Lung (tissue), 17 donors: ENCODE measurements at places on chromosomes 2 and 18. TPM values are rescaled to one million over a fixed set of nuclear protein-coding genes. Genes with fewer than 3 reads are reported as not detected.

The LYPD6 gene
- 0.17 TPM for polyA plus RNA-seq

The AQP12B gene
- polyA plus RNA-seq: not detected

The EXOC6B gene
- 3.3 TPM for polyA plus RNA-seq

The FN1 gene
- polyA plus RNA-seq: 339 TPM

The CYB5A gene
- 853 TPM for polyA plus RNA-seq

The GCKR gene
- 0.73 TPM for polyA plus RNA-seq

The CXCR4 gene
- polyA plus RNA-seq: 17.5 TPM

The HOXD1 gene
- 0.90 TPM for polyA plus RNA-seq

- DNase-seq: no peak
Measured at GRCh38 chr18:42137693-42138375, 182.8 kb downstream of the PIK3C3 start.

DNA sequence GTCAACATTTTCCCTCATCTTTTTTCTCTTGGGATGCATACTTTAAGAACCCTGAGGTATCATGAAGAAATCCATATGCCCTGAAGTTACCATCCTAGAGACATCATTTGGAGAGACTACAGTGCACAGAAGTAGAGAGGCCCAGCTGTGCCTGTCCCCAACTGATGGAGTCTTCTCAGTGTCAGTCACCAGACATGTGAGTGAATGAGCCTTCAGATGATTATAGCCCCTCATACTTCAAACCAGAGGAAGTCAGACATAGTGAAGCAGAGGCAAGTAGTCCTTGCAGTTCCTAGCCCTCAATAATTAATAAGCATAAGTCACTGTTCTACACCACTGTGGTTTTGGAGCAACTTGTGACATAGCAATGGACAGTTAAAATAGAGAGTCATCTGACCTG is 194.4 kb upstream of the ITGA4 start:
- DNase-seq: no peak

DNA sequence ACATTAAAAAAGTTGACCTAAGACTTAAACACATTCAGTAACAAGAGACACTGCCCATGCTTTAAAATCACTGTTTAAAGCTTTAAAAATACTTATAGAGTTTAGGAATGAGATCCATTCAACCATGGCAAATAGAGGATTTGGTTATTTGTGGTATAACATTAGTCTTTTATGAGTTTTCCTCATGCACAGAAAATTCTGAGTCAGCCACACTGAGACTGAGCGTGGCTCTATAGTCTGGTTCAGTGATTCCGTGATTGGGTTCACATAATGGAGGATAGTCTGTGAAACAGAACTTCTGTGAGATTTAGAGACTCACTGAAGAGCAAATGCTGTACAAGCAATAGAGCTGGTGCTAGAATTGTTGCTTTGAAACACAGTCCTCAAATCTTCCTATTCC is 1502.4 kb upstream of the PIK3C3 start:
- DNase-seq: no peak

- DNase-seq: no peak
Measured at GRCh38 chr2:174120346-174120745, 128.0 kb downstream of the OLA1 start.

GRCh38 chr2:45345331-45346234 is 265.5 kb downstream of the SRBD1 start:
- no peak for DNase-seq

GRCh38 chr2:241892299-241893137 is 23.0 kb downstream of the RTP5 start:
- no peak for DNase-seq

DNA sequence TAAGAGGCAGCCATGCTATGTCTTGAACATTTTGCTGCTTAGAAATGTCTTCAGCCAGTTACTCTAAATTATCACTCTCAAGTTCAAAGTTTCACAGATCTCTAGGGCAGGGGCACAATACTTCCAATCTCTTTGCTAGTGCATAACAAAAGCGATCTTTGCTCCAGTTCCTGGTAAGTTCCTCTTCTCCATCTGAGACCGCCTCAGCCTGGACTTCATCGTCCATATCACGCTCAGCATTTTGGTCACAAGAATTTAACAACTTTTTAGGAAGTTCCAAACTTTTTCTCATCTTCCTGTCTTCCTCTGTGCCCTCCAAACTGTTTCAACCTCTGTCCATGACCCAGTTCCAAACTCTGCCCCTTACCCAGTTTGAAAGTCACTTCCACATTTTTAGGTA is 8.8 kb upstream of the SLC35F5 start:
- DNase-seq: no peak

DNA sequence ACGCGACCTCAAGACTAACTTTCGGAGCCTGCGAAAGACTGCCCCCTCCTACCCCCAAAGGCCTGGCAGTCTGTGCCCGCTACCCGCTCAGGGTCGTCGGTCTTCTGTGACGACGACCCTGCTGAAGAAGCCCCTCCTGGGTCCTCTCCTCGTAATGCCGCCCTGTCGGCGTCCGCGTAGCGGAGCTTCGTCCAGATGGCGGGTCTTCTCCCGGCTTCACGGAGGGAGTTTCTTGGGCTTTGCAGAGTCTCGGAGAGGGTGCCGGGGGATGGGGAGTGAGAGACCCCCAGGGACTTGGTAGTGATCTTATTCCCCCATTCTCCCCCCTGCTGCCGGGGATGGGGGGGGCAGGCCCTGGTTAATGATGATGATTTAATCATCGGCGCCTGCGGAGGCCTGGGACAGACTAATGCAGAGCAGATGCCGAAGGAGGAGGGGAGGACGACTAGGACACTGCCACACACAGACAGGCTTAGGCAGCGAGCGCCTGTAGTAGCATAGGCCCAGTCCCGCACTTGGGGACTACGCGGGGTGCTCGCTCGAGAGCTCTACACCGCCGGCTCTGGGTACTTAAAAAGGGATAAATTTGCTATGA is 528 bp upstream of the PCGF1 start:
- DNase-seq: peak; percentile 44

GRCh38 chr18:58412844-58413666 is 215.8 kb downstream of the ALPK2 start:
- DNase-seq: no peak

DNA sequence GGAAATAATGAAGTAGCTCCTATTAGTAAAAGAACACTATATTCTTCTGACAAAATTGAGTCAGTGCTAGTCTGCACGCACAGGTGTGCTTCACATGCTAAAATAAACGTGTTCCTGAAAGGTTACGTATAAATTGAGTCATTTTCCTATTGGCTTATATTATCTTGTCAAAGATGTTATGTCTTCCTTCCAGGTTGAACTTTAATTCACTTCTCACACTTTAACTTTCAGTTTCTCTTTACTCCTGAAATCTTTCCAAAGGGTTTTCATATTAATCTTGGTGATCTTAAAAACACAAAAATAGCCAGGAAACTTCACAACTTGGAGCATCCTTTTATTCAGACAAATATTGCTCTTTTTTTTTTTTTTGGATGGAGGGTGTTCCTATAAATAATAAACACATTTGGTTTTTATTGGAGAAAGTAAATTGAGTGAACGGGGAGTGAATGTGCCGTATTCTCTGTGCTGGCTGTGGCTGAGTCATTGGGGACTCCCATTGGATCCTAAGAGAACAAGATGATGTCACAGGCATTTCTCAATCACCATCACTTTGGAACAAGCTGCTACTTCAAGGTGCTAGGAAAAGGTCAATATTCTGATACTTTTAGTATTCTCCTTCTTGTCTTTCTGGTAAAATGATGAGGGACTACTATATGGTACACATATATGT is 150.2 kb upstream of the SPATS2L start:
- peak; percentile 23 for DNase-seq

DNA sequence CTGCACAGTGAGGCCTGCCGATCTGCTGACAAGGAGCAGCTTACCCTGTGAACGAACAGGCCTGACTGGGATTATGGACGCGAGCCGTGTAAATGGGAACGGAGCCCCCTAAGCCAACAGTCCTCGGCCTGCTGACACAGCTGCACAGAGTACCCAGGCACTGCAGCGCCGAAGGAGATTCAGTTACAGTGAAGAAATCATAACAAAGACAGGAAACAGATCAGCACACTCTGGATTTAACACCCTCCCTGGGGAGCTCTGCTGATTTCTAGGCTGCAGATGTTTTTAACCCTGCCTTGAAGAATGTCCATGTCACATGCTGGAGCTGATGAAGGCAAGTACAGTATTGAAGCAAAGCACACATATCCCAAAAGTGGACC is 43.4 kb downstream of the COLEC12 start:
- peak; percentile 95 for DNase-seq

DNA sequence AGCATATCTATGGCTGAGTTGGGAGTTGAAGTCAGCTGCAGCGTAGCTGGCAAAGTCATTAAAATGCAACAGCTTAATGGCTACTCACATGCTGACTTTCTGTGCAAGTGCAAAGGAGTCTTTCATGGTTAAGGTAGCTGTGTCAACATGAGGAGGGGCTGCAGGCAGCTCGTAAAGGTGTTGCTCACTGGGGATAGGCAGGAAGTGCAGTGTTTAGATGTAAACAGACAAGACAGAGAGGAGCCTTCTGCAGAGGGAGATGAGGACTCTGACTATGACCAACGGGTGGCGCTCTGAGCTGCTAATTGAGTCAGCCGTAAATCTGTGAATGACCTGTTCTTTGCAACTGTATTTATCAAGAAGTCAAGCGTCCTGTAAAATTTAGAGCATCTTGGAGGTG is 22.3 kb upstream of the CAVIN2 start:
- DNase-seq: no peak

GRCh38 chr2:39547811-39548719 is 111.0 kb upstream of the MAP4K3 start:
- no peak for DNase-seq
